ENCODE measurements at places on chromosomes 12 and 14.

GRCh38 chr12:98352218-98352811 lies 163.1 kb upstream of the TMPO start:
- DNase-seq: no peak

DNA sequence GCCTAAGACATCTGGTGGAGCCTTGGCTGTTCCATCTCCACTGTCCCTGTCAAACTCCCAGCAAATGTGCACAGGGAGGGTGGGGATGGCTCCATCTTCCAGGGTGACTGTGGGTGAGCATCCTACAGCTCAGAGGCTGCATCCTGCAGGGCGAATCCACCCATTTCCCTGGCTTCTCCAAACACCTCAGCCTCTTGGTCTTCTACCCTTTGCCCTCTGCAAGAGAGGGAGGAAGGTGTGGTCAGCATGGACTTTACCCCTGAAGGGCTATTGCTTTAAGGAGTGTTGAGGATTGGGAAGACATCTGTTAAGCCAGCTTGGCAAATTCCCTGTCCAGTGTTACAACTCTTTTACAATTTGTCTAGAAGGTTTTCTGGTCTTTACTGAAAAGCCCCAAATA lies 23.1 kb upstream of the DGLUCY start:
- DNase-seq: no peak

- peak; percentile 58 for DNase-seq
Measured at GRCh38 chr14:49621114-49621881, 699 bp downstream of the MGAT2 start.

DNA sequence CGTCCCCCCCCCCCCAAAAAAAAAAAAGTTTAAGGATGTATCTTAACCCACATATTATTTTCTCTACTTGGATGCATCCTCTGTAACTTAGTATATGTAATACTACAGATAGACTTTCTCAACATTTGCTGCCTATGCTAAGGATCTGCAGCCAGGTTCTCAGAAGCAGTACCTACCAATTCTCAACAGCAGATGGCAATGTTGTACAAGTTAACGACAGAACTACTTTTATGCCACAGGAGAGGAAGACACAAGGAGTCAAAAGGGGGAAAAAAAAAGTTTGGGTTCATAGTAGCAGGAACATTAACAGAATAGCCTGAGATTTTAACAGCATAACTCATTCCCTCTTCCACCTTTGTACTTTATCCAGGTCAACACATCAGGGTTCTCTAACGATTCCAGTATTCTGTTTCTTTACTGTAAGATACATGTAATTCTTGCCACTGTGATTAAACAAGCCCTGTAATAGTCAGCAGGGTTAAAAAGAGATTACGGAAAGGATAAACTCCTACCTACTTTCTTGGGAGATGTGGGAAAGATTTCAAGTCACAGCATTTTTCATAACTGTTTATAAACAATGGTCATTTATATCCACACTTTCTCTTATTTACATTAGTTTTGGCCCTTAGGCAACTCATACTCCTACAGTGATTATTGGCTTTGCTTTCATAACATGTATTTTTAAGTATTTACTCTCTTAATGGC lies 5.7 kb upstream of the NEK9 start:
- peak; percentile 82 for DNase-seq

DNA sequence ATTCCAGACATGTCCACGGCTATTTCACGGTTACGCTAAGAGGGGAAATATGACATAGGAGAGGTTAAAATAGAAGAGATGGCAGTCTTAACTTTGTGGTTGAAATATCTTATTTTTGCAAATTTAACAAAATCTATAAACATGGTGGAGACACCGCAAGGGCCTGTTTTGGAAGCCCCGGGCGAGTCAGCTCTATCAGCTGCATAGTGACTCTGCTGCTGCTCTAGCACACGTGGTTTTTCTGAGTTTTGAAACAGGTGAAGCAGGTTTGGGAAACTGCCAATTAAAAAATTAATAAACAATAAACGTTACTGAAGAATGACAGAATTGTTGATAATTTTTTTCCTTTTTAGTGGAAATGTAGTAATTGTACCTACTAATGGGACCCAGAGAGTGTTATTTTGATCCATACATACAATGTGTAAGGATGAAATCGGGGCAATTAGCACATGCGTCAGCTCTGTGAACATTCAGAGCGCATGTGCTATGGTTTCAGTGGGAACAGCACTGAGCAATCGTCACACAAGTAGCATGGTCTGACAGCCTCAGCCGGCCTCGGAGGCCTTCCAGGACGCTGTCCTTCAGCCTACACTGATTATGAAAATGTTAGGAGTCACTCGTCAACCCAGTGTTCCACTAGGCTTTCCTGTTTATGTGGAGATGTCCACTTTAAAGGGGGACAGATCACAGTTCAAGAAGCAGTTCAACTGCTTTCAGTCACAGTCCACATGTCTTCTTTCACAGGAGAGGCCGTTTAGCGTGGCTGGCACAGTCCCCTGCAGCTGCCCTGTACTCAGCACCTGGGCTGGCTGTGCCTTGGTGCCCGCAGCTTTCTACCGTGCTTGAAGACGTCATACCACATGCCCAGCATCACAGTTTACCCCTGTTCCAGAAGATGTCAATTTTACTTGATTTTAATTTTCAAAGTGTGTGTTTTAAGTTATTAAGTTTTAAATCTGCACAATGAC lies 51.8 kb downstream of the MOK start:
- no peak for DNase-seq

GRCh38 chr14:33668066-33668465 lies 282.8 kb downstream of the EGLN3 start:
- no peak for DNase-seq

DNA sequence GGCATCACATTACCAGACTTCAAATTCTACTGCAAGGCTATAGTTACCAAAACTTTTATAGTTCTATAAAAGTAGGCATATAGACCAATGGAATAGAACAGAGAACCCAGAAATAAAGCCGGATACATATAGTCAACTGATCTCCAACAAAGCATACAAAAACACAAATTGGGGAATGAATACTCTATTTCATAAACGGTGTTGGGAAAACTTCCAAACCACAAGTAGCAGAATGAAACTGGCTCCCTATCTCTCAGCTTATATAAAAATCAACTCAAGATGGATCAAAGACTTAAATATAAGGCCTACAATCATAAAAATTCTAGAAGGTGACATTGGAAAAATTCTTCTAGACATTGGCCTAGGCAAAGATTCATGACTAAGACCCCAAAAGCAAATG lies 187.9 kb upstream of the PLXNC1 start:
- no peak for DNase-seq

GRCh38 chr12:67714648-67715047 lies 66.1 kb downstream of the DYRK2 start:
- no peak for DNase-seq

- DNase-seq: peak; percentile 72
Measured at GRCh38 chr12:124636138-124636978, 68.9 kb upstream of the NCOR2 start.

- no peak for DNase-seq
Measured at GRCh38 chr12:124413401-124413800, 118.5 kb downstream of the RFLNA start.

DNA sequence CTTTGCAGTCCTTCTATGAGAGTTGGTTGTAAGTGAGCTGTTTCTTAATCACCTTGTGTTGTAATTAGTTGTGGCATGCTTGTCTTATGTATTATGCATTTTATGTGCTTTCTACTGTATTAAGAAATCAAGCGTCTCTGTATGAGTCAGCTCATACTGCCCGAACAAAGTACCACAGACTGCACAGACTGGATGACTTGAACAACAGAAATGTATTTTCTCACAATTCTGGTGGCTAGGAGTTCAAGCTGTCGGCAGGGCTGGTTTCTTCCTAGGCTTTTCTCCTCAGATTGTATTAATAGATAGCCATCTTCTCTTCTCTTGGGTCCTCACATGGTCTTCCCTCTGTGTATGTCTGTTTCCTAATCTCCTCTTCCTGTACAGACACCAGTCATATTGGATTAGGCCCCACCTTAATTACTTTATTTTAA lies 77.7 kb downstream of the FLRT2 start:
- DNase-seq: no peak

- DNase-seq: peak; percentile 93
Measured at GRCh38 chr12:89863493-89863938, 154.9 kb upstream of the ATP2B1 start.

- DNase-seq: no peak
Measured at GRCh38 chr12:113244047-113244460, 22.8 kb downstream of the TPCN1 start.

DNA sequence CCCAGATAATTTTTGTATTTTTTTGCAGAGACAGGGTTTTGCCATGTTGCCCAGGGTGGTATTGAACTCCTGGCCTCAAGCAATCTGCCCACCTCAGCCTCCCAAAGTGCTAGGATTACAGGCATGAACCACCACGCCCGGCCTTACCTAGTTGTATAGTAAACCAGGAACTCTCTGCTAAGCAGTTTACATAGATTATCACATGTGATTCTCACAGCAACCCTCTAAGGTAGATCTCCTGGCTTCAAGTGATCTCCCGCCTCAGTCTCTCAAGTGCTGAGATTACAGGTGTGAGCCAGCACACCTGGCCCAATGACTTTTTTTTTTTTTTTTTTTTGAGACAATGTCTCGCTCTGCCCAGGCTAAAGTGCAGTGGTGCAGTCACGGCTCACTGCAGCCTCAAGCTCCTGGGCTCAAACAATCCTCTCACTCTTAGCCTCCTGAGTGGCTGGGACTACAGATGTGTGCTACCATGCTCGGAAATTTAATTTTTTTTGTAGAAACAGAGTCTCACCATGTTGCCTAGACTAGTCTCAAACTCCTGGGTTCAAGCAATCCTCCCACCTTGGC lies 26.0 kb upstream of the ATP2A2 start:
- no peak for DNase-seq

- no peak for DNase-seq
Measured at GRCh38 chr12:119512772-119513497, 80.6 kb upstream of the TMEM233 start.

DNA sequence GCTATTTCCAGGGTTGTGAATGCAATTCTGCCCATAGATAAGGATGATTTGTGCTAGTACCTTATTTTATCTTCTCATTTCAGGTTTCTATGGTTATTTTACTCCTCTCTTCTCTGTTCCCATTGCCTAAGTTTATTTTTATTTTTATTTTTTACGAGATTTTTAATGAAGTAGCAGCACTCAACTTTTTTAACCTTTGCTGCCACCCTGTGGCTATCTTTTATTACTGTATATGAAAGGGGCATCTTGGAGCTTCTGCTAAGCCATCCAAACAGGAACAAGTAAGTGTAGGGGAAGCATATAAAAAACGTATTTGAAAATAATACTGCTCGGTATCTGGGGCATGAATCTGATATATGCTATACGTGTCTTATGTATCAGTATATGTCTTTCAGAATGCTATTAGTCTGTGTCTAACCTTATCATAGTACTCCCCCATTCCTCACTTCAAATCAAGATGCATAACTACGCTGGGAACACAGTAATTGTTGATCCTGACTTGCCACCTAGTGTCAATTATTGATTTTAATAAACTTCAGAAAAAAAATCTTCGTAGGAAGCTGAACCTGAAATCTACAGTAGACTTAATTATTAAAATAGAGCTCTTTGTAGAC lies 60.3 kb downstream of the KLRG1 start:
- DNase-seq: peak; percentile 69

Data from CD4-positive, alpha-beta T cell treated with Interleukin-2 at 100 ng/mL for 4 hours (primary cell).